ENCODE measurements at places on chromosomes 1 and 21. TPM values are rescaled to one million over a fixed set of nuclear protein-coding genes. Genes with fewer than 3 reads are reported as not detected.

- H3K36me3 ChIP-seq: no peaks in the 10 kb centered on the region
- DNase-seq: no peak
- H3K27ac ChIP-seq: no peak overlapping the region
- no peaks in the 10 kb centered on the region for H3K27me3 ChIP-seq
These were observed 17.7 kb downstream of the CMPK1 start for GRCh38 chr1:47351305-47351704.

DNA sequence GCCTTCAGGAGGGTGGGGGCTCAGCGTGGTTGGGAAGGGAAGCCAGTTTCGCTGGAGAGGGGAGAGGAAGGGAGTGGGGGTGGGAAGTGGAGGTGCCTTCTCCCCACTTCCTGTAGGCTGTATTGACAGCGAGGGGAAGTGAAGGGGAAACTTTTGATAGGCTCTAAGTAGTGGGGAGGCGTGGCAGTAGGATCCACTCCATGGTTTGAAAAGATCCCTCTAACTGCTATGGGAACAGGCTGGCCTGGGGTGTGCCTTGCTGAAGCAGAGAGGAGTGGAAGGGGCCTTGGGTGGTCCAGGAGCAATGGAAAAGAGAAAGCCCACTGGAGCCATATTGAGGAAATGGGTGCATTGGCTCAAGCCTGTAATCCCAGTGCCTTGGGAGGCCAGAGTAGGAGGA is 20.2 kb downstream of the C1orf115 start:
- H3K4me1 ChIP-seq: no peaks in the 10 kb centered on the region
- no peak for DNase-seq
- no peak overlapping the region for H3K4me3 ChIP-seq
- no peaks in the 10 kb centered on the region for H3K27me3 ChIP-seq

DNA sequence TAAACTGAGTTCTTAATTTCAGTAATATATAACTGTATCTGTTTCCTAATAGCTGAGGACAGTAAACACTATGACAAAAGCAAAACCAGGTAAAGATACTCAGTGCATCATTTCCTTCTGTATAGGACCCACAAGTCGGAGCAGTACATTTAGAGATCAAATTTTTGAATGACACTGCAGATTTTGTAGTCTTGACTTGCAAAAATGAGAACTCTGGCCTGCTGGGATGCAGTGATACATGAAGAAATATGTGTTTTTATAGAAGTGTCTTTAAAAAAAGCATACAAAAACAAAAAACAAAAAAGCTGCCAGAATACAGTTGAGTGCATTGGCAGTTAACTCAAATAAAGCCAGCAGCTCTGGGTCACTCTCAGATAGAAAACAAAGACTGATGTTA is 19.0 kb downstream of the GART start:
- H3K4me1 ChIP-seq: no peaks in the 10 kb centered on the region
- DNase-seq: no peak
- H3K4me3 ChIP-seq: no peak overlapping the region

DNA sequence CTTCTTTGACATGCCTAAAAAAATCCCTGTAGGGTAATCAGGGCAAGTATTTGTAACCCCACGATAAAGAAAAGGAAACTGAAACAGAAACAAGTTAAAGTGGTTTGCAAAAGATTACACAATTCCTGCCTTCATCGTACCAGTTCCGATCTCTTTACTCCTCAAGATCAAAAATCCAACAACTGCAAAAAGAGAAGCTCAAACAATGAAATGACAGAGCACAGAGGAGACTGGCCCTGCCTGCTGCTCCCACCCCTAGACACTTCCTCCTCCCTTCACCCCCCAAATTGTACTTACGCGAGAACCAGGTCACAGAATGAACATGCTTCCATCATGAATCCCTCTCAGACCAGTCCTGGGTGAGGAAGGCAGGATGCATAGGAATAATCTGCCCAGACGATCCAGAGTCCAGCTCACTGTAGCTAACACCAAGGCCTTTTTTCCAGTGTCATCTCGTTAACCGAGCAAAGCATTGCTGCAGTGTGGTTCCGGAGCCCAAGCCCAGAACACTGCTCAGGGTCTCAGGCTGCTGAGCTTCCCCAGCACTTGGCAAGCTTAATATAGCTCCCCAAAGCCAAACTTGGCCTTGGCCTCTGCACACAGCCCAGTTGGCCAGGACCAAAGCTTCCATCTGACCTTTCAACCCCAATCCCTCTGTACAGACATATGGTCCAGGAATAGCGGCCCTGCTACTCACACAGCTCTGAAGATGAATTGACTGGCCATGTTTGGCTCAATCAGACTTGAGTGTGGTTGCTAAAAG is 20.3 kb downstream of the RXRG start:
- H3K36me3 ChIP-seq: no peaks in the 10 kb centered on the region
- H3K27me3 ChIP-seq: no peaks in the 10 kb centered on the region
- no peak overlapping the region for H3K27ac ChIP-seq

- H3K36me3 ChIP-seq: no peaks in the 10 kb centered on the region
- H3K27me3 ChIP-seq: no peaks in the 10 kb centered on the region
- DNase-seq: no peak
- H3K4me1 ChIP-seq: peaks cover 21% of the 10 kb centered on the region
- no peak overlapping the region for H3K4me3 ChIP-seq
- no peak overlapping the region for H3K27ac ChIP-seq
These were observed 26.3 kb upstream of the CD34 start for GRCh38 chr1:207937204-207937603.

KCNN3 gene
- 1.8 TPM for total RNA-seq

DNA sequence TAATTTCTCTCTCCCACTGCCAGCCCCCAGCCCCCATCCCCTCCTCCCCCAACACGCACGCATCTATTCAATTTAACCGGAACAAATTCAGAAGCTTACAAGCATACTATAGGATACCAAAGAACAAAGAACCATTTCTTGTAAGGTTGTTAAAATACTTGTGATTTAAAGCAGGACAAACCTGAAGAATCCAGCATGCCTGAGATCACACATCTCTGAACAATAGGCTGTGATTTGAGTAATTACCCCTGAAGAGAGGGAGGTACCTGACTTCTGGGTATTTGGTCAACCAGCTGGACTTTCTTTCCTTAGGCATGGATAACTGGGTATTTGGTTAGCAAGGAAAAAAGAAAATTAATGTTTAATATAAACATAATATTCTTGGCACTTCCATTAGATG is 105.1 kb downstream of the NMNAT2 start:
- no peak for DNase-seq
- H3K36me3 ChIP-seq: no peaks in the 10 kb centered on the region

DNA sequence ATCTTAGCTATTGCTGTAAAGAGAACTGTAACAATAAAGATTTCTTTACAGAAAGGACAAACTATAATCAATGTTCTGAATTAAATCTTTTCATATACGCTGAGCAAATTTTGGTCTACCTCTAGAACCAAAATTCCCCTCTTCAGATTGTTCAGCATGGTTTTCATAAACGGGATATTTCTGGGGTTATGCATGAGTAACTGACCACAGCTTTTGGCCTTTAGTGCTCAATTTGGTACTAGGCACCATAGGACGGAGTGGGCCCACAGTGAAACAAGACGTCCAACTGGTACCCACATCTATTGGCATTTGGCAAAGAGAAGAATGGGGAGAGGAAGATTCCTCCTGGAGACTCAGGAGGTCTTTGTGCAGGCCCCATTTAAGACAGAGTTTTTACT is 184.5 kb downstream of the TGFBR3 start:
- peaks cover 18% of the 10 kb centered on the region for H3K4me1 ChIP-seq
- no peak overlapping the region for H3K4me3 ChIP-seq
- no peak overlapping the region for H3K27ac ChIP-seq
- no peaks in the 10 kb centered on the region for H3K27me3 ChIP-seq

- H3K4me1 ChIP-seq: peaks cover 6% of the 10 kb centered on the region
- no peak overlapping the region for H3K4me3 ChIP-seq
- H3K36me3 ChIP-seq: peaks cover 15% of the 10 kb centered on the region
- DNase-seq: no peak
- H3K27me3 ChIP-seq: no peaks in the 10 kb centered on the region
- H3K27ac ChIP-seq: peak overlapping the region; percentile 1
These were observed 48.9 kb downstream of the SLC35D1 start for GRCh38 chr1:67005068-67005467.
